Naive B cell (primary cell): ENCODE measurements at places on chromosomes 12 and 14.

DNA sequence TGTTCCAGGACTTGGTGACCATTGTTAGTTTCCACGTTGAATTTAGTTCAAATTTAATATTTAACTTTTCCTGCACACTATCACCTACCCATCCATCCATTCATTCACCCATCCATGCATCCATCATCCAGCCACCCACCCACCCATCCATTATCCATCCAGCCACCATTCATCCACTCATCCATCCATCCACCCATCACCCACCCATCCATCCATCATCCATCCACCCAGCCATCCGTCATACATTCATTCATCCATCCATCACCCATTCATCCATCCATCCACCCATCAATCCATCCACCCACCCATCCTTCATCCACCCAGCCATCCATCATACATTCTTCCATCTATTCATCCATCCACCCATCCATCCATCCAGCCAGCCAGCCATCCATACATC, 21.8 kb downstream of the NOC4L start:
- DNase-seq = no peak

- DNase-seq = no peak
These were observed 227.2 kb downstream of the DACT1 start for GRCh38 chr14:58864751-58865513.

GRCh38 chr14:68236582-68237458, 417.2 kb downstream of the RAD51B start:
- no peak for DNase-seq

DNA sequence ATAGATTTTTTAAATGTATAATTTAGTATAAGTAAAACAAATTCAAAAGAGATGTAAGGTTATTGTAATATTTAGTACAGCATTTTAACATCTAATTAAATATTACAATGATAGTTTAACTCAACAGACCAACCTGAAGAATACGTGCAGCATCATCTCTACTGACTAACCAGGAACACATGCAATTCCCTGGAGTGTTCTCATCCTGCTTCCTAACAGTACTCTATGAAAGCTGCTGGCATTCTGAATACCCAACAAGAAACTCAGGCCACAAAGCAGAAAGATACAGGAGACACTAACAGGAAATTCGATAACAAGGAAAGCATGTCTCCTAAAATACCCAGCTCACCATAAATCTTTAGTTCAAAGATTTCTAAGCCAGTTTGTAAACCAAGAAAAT, 58.3 kb downstream of the CEP83 start:
- DNase-seq = no peak

- DNase-seq = no peak
These were observed 7.0 kb downstream of the PPP1R12A start for GRCh38 chr12:79927772-79928474.
